ENCODE measurements at places on chromosomes 16 and 17. TPM values are rescaled to one million over a fixed set of nuclear protein-coding genes. Genes with fewer than 3 reads are reported as not detected.

Gene KRT13
- not detected for total RNA-seq

Gene CDH3
- not detected for total RNA-seq

Gene MMD
- total RNA-seq = 14.6 TPM

Gene HAS3
- 0.40 TPM for total RNA-seq

Gene CDC42EP4
- 21.5 TPM for total RNA-seq

Gene GRB7
- 0.07 TPM for total RNA-seq

Gene TBX2
- total RNA-seq = 0.13 TPM

Gene LIMD2
- total RNA-seq = 20.0 TPM

Gene HOXB6
- total RNA-seq = 2.5 TPM

Gene KRT39
- not detected for total RNA-seq

Gene EVPLL
- total RNA-seq = not detected

Measured in thoracic aorta endothelial cell (primary cell).